AG09309 (cell line): ENCODE measurements at places on chromosomes 2 and 18.
A peak's percentile ranks its signal among the peaks of the same experiment; 100 is the strongest.

GRCh38 chr2:39803839-39804238, 24.8 kb upstream of the THUMPD2 start:
- no peak for DNase-seq

DNA sequence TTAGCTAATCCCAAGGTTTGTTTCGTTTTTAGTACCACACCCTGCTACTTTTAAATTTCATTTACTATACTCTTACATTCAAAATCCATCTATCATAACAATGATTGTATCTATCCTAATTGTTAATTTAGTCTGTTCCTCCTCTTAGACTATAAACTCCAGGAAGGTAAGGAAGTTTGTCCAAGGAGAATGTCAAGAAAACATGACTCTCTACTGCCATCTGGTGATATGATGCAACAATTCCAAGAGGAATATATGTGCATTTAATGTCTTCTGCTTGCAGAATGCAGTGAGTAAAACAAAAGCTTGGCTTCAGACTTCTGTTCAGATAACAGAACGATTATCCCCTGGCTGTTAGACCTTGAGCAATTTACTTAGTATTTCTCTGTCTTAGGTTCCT, 1267.1 kb downstream of the LRP1B start:
- peak; percentile 7 for DNase-seq

- no peak for DNase-seq
These were observed 106.4 kb upstream of the SERTAD2 start for GRCh38 chr2:64760128-64760527.

GRCh38 chr18:76364282-76365259, 130.5 kb downstream of the ZNF516 start:
- DNase-seq, result no peak

GRCh38 chr2:64263315-64263714, 119.1 kb upstream of the PELI1 start:
- DNase-seq, result peak; percentile 51
